Pancreas (tissue), 10 donors: ENCODE measurements at places on chromosomes 2 and 18.

GRCh38 chr2:15828576-15828975, 111.8 kb upstream of the MYCN start:
- DNase-seq, result no peak

DNA sequence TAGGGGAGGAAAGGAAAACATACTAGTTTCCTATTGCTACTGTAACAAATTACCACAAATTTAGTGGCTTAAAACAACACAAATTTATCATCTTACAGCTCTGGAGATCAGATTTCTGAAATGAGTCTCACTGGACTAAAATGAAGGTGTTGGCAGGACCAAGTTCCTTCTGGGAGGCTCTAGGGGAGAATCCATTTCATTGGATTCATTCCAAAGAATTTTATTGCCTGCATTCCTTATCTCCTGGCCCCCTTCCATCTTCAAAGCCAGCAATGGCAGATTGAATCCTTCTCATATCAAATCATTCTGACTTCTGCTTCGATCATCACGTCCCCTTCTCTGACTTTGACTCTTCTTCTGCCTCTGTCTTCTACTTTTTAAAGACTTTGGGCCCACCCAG, 250.9 kb downstream of the IRS1 start:
- DNase-seq, result no peak

- peak; percentile 18 for DNase-seq
These were observed 38.7 kb downstream of the NGEF start for GRCh38 chr2:232974396-232974795.

GRCh38 chr2:48131539-48132270, 225.4 kb upstream of the FBXO11 start:
- DNase-seq, result no peak

GRCh38 chr2:112885506-112885902, 25.5 kb upstream of the IL37 start:
- no peak for DNase-seq

- no peak for DNase-seq
These were observed 290.3 kb upstream of the MMADHC start for GRCh38 chr2:149877913-149878312.

GRCh38 chr2:118841828-118842461, 5.5 kb downstream of the EN1 start:
- DNase-seq, result no peak

DNA sequence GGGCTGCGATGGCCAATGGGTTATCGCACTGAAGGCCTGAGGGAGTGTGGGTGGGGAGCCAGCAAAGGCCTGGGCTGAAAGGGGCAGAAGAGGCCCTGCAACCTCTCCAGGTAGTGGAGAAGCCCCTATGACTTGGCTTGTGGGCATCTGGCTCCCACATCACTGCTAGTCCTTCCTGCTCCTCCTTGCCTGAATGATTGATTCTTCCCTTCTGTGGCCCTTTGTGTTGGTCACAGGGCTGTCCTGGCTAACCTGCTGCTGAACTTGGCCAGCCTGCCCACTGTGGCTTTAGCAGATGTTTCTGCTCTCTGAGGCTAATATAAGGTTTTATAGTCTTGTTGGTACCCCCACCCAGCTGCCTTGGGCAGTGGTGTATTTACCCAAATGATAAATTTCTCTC, 136.2 kb upstream of the ALPP start:
- DNase-seq, result no peak

DNA sequence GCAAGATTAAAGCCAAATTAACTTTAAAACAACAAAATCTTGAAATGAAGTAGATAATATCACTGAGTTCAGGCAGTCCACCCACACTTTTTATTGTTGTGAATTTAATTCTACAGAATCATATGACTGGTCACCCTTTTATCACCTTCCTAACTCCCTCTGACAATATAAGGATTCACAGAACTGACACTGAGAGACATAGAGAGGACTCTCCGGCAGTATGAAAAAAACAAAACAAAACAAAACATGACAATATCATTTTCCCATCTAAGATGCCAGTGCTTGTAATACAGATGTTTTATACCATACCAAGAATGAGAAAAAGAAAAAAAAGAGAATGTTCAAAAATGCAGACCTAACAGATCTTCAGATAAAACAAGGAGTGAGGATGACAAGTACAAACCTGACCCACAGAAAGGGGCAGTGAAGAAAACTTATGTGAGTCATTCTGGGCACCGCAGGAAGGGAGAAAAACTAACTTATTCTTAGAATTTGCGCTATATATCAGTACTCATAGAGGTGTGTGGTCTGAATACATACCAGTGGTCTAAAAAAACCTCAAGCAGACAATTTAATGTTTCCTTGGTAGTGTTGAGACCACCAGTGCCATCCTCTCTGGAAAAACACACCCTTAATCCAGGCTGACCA, 136.6 kb downstream of the ZAP70 start:
- no peak for DNase-seq

DNA sequence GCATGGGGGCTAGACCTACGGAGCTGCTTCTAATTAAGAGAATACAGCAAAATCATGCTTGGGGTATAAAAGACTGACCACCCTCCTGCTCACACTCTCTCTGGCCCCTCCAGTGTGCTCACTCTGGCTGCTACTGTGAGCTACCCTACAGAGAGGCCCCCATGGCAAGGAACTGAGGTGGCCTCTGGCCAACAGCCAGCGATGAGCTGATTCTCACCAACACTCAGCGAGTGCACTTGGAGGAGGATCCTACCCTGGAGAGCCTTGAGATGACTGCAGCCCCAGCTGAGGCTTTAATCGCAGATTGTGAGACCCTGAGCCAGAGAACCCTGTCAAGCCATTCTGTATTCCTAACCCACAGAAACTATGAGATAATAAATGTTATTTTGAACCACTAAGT, 88.2 kb downstream of the GFPT1 start:
- DNase-seq, result no peak

- DNase-seq, result peak; percentile 60
These were observed 4.2 kb downstream of the PLEKHA3 start for GRCh38 chr2:178484245-178485041.

- no peak for DNase-seq
These were observed 687.8 kb downstream of the SLC4A3 start for GRCh38 chr2:220315098-220315823.

DNA sequence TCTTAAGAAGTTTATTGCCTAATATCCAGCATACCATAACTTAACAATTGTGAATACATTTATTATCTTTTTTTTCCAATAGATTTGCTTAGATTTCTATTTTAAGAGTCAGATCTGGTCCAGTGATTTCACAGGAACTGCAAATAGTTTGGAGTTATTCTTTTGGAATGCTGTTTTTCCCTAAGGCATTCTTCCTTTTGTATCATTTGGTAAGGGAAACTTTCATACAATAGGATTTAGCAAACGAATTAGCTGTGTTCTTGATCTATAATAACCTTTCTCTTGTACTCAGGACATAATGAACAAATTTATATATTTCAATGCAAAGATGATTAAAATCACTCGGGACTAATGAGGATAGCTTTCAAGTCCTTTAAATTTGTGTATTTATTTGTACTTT, 201.6 kb downstream of the ERBB4 start:
- no peak for DNase-seq

- DNase-seq, result no peak
These were observed 408.1 kb downstream of the THSD7B start for GRCh38 chr2:137173463-137173862.

DNA sequence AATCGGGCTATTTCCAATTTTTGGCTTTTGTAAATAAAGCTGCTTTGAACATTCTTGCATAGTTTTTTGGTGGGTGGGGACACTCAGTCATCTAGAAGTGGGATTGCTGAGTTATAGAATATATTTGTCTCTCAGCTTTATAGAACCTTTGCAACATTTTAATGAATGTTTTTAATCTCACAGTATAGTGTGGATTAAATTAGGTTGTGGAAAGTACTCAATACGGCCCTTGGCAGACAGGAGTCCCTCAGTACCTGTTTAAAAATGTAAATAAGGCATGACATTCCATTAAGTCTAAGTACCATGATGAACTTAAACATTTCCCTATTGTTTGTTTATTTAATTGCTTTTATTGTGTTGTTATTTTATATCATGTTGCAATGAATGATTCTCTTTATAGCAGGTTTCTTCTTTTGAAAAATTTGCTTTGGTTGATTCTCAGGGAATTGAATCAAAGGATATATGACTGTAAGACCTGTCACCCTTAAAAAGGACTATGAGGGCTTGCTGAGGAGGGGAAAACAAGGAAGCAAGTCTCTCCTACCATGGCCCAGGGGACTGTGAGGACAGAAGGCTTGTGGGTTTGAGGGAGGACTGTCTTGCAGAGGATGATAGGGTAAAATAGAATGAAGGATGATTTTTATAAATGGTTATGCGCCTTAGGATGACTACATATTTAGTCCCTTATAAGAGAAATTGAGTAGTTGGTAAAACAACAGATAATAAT, 165.1 kb downstream of the RPIA start:
- DNase-seq, result no peak

GRCh38 chr2:15814403-15814802, 125.9 kb upstream of the MYCN start:
- DNase-seq, result no peak

GRCh38 chr18:3794537-3795348, 344.8 kb downstream of the TGIF1 start:
- DNase-seq, result no peak

- DNase-seq, result no peak
These were observed 87.1 kb downstream of the SS18 start for GRCh38 chr18:26003356-26003755.

GRCh38 chr18:79595876-79596374, 83.7 kb upstream of the CTDP1 start:
- DNase-seq, result no peak

DNA sequence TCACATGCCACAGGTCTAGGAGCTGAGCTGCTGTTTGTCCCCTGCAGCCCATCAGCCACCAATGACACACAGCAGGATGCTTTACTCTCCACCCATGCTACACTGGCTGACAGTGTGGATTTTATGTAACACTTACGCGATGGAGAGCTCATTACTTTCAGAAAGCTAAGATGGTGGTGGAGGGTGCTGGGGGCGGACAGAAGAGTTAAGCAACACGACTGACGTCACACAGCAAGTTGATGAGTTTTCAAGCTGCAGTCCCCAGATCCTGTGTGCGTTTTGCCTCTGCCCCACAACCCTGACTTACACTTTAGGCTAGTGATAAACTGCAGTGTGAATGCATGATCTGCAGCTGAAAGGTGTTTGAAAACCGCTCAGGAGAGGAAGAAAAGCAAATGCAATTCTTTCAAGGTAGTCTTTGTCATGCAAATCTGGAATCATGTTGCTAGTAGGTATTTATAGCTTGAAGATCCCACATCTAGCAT, 42.4 kb downstream of the MRPS5 start:
- DNase-seq, result no peak

DNA sequence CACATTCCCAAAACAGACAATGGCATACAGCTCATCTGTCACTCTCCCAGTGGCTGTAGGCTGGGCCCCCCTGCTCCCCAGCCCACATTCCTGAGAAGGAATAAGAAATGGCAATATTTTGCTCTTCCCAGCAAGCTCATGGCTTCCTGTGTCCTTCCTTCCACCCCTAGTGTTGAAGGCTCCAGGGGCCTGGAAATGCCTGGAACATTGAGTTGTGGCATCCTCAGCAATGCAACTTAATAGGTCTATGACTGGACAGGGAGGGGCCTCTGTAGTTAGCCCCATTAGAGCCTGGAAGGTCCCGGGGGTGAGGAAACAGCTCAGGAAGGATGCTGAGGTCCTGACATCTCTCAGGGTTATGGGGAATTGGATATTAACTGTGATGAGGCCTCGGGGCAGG, 3.3 kb downstream of the KIF3C start:
- DNase-seq, result no peak

- DNase-seq, result peak; percentile 70
These were observed 20.5 kb upstream of the LRPPRC start for GRCh38 chr2:44016282-44016681.

DNA sequence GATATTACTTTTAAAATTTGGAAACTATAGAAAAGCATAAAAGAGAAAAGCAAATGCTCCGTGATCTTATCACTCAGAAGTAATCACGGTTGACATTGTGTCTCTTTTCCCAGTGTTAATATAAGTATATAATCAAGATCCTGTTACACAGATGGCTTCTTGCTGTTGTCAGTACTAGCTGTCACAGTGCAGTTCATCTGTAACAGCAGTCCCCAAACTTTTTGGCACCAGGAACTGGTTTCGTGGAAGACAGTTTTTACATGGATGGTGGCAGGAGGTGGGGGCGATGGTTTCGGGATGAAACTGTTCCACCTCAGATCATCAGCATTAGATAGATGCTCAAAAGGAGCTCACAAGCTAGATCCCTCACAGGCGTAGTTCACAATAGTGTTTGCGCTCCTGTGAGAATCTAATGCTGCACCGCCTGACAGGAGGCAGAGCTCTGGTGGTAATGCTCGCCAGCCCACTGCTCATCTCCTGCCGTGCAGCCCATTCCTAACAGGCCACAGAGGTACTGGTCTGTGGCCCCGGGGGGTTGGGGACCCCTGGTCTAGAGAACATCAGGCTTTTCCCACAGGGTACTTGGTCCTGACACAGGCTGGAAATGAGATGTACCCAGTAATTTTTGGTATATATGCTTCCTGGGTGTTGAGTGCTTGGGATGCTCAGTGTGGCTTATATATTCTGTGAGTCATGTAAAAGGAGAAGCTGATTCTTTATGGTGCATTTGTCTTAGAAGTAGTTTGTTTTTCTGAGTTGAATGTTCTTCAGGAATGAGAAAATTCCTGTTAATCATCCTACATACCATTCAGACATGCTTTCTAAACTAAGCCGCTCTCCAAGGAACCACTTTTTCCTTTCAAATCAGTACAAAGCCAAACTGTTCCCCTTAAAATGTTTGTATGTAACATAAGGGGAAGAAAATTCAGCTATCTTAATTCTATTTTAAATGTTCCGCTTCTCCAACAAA, 121.8 kb downstream of the NCK2 start:
- DNase-seq, result no peak

DNA sequence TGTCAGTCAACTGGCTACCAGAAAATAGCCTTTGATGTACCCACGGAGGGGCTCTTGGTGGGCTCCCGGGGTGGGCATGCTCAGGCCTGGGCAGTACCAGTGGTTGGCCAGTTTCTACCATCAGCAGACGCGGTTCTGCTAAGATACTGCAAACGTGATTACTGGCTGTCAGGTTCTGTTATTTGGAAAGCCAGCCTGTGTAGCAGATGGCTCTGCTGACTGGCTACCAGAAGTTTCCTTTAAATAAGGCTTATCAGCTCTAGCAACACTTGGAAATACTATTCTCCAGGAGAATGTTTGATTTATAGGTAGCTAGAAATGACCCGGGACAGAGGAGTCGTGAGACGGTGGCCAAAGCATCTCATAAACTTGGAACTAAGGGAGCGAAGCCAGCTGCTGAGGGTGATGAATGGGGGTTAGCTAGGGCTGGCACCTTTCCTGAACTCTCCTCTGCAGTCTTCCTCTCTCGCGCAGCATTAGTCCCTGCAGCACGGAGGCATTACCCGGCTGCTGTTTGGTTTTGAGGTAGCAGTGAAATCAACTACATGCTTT, 171.9 kb downstream of the AGAP1 start:
- no peak for DNase-seq

DNA sequence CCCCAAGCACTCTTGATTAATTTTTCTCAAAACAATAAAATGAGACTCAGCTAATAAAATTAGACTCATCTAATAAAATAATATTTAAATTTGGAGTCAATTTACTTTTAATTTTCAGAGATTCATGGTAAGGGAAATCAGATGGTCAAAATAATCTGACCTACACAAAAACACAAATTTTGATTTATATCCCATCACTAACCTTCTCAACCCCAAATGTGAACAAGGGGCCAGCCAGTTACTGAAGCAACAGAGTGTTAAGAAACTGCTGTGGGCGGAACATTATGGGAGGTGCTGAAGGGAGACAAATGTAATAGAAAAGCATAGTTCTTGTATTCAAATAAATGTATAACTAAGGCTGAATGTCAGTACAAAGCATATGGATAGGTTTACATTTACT, 28.5 kb upstream of the PPP3R1 start:
- DNase-seq, result no peak

GRCh38 chr2:209380293-209380692, 43.6 kb upstream of the MAP2 start:
- DNase-seq, result no peak
